ENCODE measurements at places on chromosomes 1 and 21.

- DNase-seq = no peak
These were observed 8.0 kb downstream of the PDXK start for GRCh38 chr21:43726686-43727518.

- DNase-seq = no peak
These were observed 648.3 kb downstream of the KIF26B start for GRCh38 chr1:245802941-245803665.

- DNase-seq = no peak
These were observed at the start of gene SAMSN1 for GRCh38 chr21:14545906-14546480. TSS of gene SAMSN1 (minus strand) at chr21:14546315. CDS start at chr21:14546261, 54 bp downstream.

GRCh38 chr1:84581648-84582047 is 7.4 kb upstream of the CTBS start:
- DNase-seq = no peak

DNA sequence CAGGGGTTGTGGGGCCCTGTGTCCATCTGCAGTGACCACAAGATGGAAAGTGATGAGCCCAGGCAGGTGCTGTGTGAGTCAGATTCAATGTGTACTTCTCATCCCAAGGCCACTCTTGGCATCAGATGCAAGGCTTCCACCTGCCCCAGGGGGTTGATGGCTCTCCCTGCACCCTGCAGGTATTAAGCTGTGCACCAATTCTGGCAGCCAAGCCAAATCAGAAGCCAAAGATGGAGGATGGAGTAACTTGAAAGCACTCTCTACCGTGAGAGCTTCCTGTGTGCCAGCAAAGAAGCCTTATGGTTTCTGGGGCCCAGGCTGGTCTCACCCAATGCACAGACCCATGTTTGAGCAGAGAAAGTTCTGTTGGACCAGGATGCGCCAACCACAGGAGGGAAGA is 44.3 kb upstream of the TENT5C start:
- DNase-seq = no peak

- DNase-seq = no peak
These were observed 20.3 kb upstream of the PRDM2 start for GRCh38 chr1:13679651-13680050.

GRCh38 chr1:215568299-215568692 is 1.2 kb downstream of the KCTD3 start:
- no peak for DNase-seq

- DNase-seq = no peak
These were observed 18.8 kb downstream of the GATAD2B start for GRCh38 chr1:153903841-153904455.
